ENCODE measurements at places on chromosomes 6 and 20.

GRCh38 chr20:54629632-54630031 lies 154.2 kb downstream of the DOK5 start:
- no peak for DNase-seq

- DNase-seq, result no peak
These were observed 113.7 kb downstream of the SLC23A2 start for GRCh38 chr20:4887586-4887985.

GRCh38 chr20:41299899-41300298 lies 17.6 kb downstream of the ZHX3 start:
- no peak for DNase-seq

DNA sequence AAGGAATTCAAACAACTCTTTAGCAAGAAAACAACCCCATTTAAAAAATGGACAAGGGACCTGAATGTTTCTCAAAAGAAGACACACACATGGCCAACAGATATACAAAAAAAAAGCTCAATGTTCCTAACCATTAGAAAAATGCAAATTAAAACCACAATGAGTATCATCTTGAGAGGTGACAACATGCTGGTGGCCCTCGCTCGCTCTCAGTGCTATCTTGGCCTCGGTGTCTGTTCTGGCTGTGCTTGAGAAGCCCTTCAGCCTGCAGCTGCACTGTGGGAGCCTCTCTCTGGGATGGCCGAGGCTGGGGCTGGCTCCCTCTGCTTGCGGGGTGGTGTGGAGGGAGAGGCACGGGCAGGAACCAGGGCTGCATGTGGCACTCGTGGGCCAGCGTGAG lies 13.4 kb downstream of the SPINT4 start:
- no peak for DNase-seq

DNA sequence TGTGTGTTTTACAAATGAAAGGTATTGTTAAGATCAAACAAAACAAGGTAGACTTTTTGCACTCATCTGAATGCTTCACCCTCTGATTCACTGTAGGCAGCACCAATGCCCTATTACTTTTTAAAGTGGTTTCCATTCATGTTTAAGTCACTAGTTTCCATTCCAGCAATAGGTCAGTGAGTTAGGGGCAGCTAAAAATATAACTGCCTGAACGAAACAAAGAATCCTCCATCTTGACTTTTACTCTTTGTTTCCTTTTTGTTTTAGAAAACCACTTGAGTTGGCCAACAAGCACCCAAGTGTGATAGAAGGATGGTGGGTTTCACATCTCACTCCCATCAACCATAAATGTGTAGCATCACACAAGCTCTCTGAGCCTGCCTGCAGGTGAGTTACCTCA lies 25.5 kb downstream of the CLIC5 start:
- no peak for DNase-seq

DNA sequence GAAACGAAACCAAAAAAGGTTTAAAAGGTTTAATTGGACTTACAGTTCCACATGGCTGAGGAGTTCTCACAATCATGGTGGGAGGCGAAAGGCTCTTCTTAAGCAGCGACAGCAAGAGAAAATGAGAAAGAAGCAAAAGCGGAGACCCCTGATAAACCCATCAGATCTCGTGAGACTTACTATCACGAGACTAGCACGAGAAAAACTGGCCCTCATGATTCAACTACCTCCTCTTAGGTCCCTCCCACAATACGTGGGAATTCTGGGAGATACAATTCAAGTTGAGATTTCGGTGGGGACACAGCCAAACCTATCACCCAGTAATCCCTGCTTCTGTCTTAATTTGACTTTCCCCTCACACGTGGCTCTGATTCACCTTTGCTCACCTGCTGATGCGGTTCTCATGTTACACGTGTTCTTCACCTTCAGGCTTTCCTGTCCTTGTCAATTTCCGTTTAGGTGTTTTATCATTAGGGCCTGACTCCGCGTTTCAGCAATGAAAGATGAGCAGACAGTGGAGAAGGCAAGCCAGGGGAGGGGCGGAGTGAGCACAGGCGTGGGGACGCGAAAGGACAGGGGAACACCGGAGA lies 57.1 kb downstream of the AGPAT4 start:
- no peak for DNase-seq

- no peak for DNase-seq
These were observed 7.0 kb upstream of the DSTN start for GRCh38 chr20:17562804-17563305.

- no peak for DNase-seq
These were observed 294.0 kb downstream of the CLIC5 start for GRCh38 chr6:45721665-45722064.

GRCh38 chr6:135983718-135984343 lies 132.3 kb downstream of the PDE7B start:
- no peak for DNase-seq

DNA sequence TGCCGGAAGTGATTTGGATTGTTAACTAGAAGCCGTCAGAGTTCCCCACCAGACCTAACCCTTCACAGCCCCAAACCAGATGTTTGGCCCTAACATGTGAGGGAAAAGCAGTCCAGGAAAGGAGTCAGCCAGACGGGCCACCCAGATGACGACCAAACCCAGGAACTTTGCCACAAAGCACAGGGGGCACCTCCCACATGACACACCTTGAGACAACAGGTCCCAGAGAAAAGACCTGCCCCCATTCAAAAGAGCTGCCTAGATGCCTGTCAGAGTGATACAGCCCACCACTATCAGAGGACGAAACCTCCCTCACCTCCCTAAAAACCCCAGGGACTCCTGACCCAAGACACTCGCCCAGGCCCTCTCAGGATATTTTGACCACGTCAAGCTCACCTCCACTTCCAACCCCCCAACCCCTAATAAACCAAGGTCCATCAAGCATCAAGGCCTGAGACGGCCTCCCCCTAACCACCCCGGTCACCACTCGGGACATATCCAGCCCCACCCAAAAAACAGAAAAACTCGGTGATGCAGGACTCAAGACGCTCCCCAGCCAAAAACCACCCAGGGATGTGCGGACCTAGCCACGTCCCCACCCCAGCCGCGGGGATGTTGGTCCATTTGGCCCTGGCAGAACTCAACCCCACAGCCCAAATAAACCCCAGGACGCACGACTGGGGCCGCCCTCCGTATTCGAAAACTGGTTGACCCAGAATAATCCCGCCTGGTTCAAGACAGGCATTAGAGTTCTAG lies 662 bp downstream of the ZNF343 start:
- no peak for DNase-seq

DNA sequence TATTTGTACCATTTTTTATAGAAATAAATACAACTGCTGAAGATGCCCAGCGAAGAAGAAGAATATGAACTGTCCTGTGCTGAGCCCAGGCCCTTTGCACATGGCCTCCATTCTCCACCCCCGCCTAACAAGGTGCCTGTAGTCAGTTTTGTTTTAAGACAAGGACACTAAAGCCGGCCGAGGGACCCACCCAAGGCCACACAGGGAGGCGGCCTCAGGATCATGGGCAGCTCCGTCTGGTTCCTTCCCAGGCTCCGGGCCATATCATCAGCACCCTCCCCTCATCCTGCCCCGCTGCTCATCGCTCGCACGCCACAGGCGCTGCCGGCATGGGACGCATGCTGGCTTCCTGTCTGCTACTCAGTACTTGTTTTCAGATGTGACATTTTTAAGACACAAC lies 21.3 kb downstream of the PSMG4 start:
- no peak for DNase-seq

DNA sequence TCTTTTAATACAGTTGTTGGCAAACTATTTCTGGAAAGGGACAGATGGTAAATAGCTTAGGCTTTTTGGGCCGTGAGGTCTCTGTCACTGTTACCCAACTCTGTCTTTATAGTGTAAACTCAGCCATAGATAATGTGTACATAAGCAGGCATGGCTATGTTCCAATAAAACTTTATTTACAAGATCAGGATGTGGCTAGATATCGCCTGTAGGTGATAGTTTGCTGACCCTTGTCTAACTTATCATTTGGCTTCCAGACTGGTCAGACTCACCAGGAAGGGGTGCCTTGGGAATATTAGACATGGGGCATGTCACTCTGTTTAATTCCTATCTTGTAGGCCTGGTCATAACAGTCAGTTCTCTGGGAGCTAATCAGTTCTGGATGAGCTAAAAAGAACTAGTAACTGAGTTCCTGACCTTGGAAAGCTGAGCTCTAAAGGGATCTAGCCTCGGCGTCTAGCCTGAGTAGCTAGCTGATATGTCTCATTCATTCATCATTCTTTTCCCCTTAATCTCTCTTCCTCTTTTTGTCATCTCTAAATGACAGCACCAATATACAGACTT lies 163.6 kb downstream of the SLC16A10 start:
- no peak for DNase-seq

DNA sequence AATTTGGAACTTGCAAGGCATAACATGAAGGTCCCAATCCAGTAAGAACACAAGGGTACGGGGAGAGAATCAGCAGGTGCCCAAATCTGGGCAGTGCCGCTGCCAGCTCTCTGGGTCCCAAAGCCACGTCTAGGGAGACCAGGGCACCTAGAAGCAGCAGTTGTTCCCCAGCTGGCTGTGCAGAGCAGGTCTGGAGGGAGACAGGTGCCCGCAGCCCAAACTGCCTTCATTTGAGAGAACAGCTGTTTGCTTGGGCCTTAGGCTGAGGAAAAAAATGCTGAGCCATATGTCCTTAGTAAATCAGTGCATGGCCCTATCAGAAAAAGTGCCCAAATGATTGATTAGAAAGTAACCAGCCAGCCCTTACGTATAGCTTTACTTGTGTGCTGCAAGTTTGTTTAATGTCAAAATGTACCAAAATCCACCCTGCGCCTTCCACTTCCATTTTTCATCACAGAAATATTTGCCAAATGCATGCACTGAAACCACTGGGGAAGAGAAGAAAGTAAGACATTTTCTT lies 9.1 kb upstream of the PRELID3B start:
- DNase-seq, result no peak

DNA sequence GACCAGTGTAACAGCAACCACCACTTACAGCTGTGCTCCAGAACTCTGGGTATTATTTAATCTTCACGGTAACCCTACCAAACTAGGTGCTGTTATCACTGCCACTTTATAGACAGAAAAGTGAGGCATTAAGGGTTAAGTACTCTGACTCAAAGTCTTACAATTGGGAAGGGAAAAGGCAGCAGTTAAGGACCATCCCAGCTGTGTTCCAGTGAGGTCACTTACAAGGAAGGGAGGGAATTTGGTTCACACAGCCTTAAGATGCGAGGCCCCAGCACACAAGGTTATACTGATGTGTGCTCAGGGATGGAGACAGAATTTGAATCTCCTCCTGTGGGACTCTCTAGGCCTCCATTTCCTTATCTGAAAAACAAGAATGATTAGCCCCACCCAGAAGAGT lies 46.7 kb downstream of the TRERF1 start:
- DNase-seq, result no peak
